ENCODE measurements at places on chromosomes 11 and 22.
A peak's percentile ranks its signal among the peaks of the same experiment; 100 is the strongest.

- DNase-seq, result peak; percentile 21
Measured at GRCh38 chr22:38570779-38571364, 889 bp upstream of the DMC1 start.

GRCh38 chr11:119310682-119311052 lies 6.3 kb downstream of the MCAM start:
- DNase-seq, result no peak

DNA sequence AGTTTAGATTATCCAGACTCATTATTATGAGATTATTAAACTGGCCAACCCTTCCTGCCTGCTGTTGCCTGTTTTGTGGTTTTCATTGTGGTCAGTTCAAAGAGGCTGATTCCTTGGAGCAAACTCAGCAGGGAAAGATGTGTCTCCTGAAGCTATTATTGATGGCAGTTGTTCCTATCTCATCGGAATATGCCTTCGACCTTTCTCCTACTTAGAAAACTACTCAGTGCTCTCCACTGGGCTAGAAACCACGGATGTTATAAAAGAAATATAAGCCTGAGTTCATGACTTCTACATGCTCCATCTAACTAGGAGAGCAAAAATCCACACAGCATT lies 80.2 kb upstream of the NAV2 start:
- DNase-seq, result no peak

- peak; percentile 56 for DNase-seq
Measured at GRCh38 chr22:23745791-23746190, 5.1 kb downstream of the ZNF70 start.

- DNase-seq, result peak; percentile 49
Measured at GRCh38 chr11:85827748-85828639, 17.1 kb upstream of the SYTL2 start.

DNA sequence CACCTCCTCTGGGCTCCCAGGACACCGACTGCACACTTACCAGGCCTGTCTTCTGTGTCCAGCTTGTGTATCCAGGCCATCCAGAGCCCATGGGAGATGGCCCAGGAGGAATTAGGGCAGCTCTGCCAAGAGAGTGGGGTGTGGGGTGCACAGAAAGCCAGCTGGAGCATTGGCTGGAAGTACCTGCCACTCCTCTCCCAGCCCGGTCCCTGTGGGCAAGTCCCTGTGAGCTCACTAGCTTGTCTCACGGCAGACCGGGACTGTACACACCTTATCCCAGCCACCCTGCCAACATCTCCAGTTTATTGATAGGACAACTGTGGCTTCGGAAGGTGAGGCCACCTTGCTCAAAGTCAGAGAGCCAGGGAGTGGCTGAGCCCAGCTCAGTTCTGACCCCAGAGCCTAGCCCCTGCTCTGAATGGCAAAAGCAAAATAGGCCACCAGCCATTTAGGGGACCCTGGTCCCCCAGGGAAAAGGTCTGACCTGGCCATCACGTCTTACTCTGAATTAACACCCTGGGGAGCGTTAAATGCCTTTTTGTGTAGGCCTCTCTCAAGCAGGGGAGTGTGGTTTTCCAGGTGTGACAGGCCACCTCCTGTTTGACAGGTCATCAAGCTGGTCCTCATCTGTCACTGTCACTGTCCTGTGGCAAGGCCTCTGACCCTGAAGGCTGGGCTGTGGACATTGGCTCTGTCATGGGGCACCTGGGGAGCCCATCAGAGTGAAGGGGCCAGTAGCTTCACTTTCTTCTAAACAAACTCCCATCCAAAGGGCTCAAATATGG lies 15.1 kb downstream of the UQCR10 start:
- peak; percentile 39 for DNase-seq

GRCh38 chr11:93510196-93510873 lies 32.9 kb downstream of the SMCO4 start:
- DNase-seq, result no peak

GRCh38 chr22:43152357-43153071 lies 1.2 kb downstream of the TSPO start:
- DNase-seq, result peak; percentile 88

DNA sequence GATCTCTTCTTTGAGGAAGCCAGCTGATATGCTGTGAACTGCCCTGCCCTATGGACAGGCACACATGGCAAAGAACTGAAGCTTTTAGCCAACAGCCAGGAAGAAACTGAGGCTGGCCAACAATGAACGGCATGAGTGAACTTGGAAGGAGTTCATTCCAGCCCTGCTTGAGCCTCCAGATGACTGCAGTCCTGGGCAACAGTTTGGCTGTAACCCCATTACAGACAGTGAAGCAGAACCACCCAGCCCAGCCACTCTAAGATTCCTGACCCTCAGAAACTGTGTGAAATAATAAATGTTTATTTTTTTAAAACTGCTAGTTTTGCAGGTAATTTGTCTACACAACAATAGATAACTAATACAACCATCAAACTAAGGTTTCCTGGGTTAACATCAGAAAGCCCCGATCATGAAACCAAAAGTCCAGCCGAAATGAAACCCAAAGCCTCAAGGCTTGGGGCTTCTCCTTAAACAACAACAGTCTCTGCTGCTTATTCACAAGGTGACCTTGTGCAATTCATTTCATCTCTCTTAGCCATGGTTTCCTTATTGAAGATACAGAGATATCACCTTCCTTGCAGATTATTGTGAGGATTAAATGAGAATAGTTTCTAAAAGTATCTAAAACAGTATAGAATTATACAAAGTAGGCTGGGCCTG lies 31.4 kb downstream of the PAK1 start:
- DNase-seq, result no peak

- DNase-seq, result no peak
Measured at GRCh38 chr22:44616882-44617655, 84.9 kb upstream of the PRR5 start.

- no peak for DNase-seq
Measured at GRCh38 chr11:77449060-77449521, 24.8 kb downstream of the PAK1 start.

- DNase-seq, result no peak
Measured at GRCh38 chr22:45735273-45735672, 63.6 kb downstream of the ATXN10 start.

GRCh38 chr11:34787348-34787747 lies 128.8 kb downstream of the APIP start:
- DNase-seq, result no peak

GRCh38 chr22:30036656-30037055 lies 43.6 kb upstream of the HORMAD2 start:
- DNase-seq, result peak; percentile 59

DNA sequence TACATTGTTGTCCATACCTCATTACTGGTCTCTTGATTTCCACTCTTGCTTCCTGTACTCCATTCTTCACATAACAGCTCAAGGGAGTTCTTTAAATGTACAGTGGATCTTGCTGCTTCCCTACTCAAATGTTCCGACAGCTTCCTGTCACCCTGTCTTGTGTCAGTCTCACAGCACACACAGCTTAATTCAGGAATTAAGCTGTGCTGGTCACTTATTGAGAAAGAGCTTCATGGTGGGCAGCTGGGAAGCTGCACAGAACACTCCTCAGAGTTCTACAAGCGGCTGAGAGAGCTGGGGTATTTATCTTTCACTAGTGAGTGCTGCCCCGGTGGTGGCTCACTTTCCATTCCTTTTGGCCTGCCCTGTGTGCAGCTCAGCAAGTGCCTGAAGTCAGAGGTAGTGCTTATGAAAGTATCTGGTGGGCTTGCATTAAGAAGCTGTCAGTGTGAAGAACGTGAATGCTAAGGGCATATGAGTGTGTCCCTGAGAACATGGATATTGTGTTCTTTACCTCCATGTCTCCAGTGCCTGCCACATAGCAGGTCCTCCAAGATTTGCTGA lies 48.7 kb downstream of the KCNQ1OT1 start:
- no peak for DNase-seq

DNA sequence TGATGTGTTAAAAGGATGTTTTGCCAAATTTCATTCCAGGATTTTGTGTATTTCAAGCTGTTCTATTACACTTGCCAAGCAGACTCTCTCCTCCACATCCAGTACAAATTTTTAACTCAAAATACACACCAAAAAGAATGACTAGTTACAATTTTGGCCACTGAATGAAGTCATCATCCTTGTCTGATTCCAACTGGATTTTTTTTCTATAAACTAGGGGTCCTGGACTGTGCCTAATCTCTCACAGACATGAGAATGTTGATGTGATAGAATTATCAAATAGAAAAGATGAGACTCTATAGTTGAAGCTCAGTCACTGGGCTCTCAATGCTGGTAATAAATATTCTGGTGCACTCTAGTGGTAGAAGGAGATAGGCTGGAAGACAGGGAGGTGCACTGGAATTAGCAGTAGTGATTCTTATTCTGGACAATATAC lies 85.8 kb downstream of the FANCF start:
- peak; percentile 29 for DNase-seq

DNA sequence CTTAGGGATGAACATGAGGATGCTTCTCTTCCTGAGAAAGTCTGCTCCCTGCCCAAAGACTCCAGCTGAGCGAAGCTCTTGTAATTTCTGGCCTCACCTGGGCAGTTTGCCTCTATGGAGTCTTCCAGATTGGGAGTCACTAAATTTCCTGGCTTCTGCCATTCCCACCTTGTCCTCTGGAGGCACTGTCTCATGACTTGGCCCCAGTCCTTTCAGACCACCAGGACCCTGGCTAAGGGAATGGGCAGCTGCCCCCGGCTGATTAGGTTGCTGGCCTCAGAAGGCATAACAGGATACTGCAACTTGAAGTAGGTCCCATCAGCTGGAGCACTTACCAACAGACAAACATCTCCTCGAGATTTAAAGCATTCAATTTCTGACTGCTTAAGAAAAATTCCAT lies 128.1 kb upstream of the SPON1 start:
- no peak for DNase-seq

DNA sequence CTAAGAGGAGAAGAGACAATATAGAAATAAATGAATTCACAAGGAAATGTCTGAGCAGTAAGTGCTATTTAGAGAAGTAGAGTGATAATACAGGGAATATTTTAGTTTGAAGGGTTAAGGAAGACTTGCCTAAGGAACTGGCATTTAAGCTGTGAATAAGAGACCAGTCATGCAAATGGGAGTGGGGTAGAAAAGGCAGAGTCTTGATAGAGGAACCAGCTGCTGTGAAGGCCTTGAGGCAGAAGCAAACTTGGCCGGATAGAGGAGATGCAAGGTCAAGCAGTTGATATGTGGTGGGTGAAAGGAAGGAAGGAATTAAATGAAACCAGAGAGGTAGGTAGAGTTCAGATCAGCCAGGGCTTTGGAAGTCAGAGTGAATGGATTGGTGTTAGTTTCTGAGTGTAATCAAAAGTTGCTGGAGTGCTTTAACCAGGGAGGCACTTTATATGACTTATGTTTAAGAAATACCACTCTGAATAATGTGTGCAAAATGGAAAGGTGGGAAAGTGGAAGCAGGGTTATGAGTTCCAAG lies 198.4 kb upstream of the SESN3 start:
- no peak for DNase-seq

DNA sequence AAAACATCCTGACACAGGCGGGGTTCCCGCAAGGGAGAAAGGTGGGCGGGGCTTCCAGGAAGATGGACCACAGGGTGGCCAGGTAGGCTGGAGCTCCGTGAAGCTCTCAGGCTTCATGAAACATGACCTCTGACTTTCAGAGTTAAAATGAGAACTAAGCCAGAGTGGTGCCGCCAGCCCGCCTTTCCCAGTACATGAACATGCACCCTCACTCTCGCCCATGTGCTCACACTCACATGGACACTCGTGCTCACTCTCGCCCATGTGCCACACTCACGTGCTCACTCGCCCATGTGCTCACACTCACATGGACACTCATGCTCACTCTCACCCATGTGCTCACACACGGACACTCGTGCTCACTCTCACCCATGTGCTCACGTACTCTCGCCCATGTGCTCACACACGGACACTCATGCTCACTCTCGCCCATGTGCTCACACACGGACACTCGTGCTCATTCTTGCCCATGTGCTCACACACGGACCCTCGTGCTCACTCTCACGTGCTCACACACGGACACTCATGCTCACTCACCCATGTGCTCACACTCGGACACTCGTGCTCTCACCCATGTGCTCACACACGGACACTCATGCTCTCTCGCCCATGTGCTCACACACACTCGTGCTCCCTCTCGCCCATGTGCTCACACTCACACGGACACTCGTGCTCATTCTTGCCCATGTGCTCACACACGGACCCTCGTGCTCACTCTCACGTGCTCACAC lies 10.0 kb downstream of the RNH1 start:
- no peak for DNase-seq

DNA sequence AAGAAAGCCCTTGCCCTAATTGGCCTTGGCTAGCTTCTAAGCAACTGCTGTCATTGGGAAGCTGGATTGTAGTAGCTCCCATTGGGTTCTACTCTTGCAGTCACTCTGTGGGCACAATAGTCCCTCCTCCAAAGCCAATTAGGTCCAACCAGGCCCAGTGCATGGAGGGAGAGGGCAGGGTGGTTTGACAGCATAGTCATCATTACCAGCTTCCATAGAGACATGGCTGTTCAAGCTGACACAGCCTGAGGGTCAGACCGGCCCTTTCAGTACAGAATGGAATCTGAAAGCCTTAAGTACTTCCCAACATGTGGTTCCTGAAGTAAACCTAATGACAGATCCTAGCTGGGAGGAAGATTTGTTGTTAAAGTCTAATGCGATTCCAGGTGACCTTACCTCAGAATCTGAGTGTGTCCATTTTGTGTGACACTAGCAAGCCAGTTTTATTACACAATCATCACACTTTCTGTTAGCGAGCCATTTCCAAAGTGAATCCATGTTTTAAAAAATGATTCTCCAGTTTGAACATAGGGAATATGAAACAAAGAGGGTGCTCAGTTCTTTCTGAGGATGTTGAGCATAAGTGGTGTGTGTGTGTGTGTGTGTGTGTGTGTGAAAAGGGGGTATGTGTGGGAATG lies 6.9 kb downstream of the PLET1 start:
- no peak for DNase-seq

Data from small intestine (tissue), 16 donors.